ENCODE measurements at places on chromosomes 7 and 10.
A peak's percentile ranks its signal among the peaks of the same experiment; 100 is the strongest.

GRCh38 chr10:97169911-97170693, 15.7 kb downstream of the SLIT1 start:
- no peak for DNase-seq

- DNase-seq, result no peak
These were observed 8.4 kb downstream of the TCF7L2 start for GRCh38 chr10:112958275-112958995.

DNA sequence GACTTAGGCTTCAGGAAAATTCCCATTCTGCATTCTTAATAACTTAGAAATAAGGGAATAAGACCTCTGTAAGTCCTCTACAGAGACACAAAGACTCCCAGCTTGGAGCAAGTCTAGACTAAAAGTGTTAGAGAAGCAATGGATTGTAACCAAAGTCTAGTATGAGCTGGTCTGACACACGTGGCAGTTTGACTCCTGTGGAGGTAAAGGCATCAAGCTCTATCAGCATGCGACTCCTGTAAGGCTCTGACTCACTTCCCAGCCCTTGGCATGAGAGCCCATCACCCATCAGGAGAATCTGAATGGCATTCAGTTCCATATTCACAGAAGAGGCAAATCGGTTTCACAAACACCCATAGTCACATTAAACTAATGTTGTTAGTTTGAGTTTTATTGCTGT, 4.4 kb upstream of the VSTM4 start:
- DNase-seq, result no peak

DNA sequence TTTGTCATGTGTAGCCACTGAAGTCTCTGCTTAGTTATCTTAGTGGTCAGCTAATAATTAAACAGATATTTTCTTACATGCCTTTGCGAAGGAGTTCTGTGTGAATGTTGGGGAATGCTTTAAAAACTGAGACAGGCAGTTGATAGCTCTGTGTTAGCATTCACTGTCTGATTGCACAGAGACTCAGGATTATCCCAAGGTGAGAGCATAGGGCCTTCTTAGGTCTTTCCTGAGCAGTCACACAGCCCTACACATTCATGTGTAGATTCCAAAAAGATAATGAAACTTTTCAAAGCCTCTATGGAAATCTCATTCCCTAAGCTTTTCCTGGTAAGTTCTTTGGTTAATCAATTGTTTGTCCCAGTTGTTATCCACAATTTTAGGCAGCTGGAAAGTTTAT, 67.7 kb downstream of the CASD1 start:
- DNase-seq, result no peak

- no peak for DNase-seq
These were observed 61.7 kb upstream of the CDK13 start for GRCh38 chr7:39888171-39888853.

GRCh38 chr10:104324221-104324686, 14.0 kb downstream of the ITPRIP start:
- peak; percentile 69 for DNase-seq

DNA sequence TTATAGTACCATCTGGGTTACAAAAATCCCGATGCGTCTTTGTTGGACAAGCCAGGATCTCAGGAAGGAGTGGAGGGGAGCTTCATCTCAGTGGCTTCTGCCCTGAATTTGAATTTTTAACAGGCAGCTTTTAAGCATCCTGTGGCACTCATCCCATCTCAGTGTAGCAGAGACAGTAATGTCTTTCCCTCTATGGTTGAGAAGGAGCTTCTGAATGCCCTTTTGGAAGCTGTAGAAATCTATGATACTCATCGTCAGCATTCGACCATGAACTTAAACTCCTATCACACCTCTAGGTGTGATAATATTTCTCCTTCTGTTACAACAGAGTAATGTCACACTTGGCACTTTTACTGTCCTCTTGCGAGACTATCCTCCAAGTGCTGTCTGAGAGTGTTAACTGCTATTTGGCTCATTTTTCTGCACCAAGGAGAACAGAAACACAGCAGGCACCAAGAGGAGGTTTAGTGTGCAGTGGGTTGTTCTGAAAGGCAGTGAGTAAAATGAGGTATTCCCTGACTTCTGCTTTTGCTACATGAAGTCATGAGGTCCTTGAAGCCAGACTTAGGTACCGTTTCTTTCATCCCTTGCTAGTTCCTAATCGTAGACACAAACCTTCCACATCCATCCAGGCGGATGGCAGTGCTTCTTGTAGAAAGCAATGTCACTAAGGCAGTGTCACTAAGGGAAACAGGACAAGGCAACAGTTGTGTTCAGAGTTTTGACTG, 177.4 kb downstream of the CELF2 start:
- DNase-seq, result no peak

DNA sequence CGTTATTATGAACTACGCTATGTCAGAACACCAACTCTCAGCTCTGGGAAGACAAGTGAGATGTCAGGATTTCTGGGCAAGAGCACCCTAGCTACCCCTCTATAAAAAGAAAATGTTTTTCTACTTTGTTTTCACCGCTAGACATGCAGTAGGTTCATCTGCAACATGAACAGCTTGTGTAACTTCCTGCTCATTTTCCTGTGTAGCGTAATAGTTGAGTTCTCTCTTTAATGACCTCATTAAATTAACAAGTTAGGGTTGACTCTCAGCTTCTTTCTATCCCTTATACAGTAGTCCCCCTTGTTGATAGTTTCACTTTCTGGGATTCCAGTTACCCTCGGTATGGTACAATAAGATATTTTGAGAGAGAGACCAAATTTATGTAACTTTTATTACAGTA, 329.4 kb upstream of the ZNF32 start:
- DNase-seq, result no peak

- no peak for DNase-seq
These were observed 18.5 kb upstream of the SERPINE1 start for GRCh38 chr7:101108330-101108857.

DNA sequence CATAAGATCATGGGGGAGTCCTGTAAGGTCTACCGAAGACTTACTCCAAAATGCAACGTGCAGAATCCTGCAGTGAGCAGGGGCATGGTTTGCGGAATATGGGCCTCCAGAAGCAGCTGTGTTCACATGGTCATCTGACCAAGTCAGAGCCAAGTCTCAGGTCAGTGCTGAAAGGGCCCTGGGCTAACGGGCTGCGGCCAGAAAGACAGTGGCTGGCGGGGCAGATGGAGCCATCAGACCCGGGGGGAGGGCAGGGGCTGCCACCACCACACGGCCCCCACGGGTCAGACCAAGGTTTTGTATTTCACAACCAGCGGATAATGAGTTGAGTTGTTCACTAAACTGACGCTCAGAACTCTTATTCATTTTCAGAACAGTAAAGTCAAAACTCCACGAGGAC, 522.3 kb downstream of the PTPRN2 start:
- no peak for DNase-seq

DNA sequence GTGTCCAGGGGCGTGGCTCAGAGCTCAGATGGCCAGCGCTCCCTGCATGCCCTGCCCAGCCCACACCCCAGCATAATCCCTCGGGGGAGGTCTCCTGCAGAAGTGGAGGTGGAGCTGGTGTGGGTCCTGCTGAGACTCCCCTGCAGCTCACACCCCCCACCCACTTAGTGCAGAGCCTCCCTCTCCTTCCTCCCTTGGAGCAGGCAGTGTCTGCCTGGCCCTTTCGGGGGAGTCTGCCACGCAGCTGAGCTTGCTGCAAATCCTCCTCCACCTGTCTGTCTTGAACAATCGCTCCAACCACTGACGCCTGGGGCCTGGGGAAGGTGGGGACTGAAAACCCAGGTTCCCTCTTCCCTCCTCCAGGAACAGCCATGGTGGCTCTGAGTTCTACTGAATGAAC, 219.7 kb upstream of the PPP2R2D start:
- no peak for DNase-seq

- no peak for DNase-seq
These were observed 125.8 kb downstream of the RALA start for GRCh38 chr7:39749177-39749576.

- no peak for DNase-seq
These were observed 12.3 kb downstream of the THNSL1 start for GRCh38 chr10:25028711-25029110.

DNA sequence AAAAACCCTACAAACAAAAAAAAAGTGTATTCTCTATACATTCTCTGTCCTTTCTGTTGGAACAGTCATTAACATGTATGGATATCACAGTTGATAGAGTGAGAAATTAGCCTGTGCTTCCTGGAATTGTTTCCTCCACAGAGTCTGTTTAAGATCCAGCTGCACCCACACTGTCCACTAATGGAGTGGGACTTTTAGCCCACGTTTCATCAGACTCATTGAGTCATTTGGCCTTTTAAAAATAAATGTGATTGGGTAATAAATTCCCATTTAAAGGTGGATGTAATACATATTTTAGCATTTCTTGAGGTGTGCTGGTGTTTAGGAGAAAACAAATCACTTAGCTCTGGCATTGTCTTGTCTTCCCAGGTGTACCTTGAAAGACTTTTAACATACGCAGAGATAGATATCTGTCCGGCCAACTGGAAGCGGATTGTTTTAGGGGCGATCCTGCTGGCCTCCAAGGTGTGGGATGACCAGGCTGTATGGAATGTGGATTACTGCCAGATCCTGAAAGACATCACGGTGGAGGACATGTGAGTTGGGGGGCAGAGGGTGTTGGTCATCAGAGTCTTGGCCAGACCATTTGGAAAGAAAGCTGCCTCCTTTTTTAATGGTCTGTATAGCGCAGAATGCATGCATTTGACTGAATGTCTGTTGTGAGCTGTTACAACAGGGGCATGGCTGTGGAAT, 52.3 kb upstream of the GJD4 start:
- DNase-seq, result no peak

GRCh38 chr7:77791956-77792355, 6.3 kb downstream of the TMEM60 start:
- DNase-seq, result no peak

DNA sequence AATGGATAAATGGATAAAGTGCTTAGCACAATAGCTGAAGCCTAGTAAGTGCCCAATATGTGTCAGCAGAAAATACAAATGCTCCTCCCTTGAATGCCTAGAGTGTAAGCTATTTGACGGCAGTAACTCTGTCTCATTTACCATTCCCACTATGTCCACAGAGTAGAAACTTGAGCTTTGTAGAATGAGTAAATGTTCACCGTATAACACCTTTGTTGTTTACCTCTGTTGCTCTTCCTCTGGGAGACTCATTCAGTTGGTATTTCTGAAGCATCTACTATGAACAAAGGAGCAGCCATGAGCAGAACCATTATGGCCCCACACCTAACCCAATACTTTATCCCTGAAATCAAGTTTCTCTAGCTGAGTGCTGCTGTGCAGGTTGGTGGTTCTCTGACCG, 8.4 kb upstream of the SLC16A12 start:
- DNase-seq, result no peak

DNA sequence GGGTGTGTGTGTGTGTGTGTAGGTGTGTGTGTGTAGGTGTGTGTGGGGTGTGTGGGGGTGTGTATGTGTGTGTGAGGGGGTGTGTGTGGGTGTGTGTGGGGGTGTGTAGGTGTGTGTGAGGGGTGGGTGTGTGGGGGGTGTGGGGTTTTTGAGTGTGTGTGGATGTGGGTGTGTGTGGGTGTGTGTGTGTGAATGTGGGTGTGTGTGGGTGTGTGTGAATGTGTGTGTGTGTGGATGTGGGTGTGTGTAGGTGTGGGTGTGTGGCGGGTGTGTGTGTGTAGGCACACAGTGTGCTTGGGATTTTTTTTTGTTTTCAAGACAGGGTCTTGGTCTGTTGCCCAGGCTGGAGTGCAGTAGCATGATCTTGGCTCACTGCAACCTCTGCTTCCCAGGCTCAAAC, 36.8 kb upstream of the TCF7L2 start:
- DNase-seq, result no peak

DNA sequence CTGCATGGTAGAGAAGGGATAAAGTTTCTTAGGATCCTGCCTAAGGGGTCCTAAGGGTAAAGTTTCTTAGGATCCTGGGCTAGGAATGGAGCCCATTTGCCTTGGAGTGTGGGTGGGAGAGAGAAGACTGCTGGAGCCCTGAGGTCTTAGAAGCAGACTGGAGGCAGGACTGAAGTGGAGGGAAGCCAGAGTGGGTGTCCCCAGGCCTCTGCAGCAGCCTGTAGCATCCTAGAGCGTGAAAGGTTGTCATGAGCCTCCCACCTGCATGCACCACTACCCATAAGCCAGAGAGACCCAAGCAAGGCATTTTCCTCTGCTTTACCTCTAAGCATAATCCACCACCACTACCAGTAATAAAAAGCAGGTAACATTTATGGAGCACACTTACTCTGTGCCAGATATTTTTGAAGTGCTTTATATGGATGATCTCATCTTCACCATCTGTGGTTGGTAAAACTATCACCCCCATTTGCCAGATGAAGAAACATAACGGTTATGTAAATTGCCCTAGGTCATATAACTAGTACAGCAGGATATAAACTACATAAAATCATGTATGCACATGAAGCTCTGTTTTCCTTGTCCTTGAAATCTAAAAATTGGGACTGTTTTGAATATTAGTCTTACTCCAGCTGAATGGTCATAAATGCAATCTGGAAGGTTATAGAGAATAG, 103.5 kb upstream of the CCDC6 start:
- no peak for DNase-seq

DNA sequence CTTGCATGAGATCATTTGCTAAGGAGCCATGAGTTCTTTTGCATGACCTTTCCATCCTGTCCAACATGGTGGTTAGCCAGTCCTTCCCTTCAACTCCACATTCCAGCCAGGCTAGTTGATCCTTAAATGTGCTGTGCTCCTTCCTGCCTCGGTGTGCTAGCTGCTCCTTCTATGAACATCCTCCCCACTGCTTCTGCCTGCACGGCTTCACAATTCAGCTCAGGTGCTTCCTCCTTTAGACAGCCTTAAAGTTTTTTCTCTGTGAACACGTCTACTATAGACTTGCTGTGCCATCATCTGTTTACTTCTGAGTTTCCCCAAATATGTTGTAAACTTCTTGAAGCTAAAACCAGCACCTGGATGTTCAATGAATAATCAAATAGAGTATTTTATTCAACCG, 95.5 kb downstream of the OTUD1 start:
- DNase-seq, result no peak

GRCh38 chr10:21432266-21432665, 93.2 kb downstream of the SKIDA1 start:
- no peak for DNase-seq

DNA sequence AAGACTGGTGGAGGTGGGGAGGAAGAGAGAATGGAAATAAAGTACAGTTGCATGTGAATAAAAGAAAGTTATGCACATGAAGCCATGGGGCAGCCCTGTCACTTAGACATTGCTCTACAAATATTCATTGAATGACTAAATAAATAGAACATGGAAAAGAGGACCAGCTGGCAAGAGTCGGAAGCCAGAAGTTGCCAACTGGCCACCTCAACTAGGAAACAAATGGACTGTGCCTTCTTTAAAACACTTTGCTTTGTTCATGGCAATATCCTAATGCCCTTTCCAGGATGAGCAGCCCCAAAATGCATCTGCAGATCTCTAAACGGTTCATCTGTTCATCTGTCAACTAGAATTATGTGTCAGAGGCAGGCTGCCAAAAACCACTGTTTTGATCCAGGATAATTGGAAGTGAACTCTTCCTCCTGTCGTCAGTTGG, 157.3 kb downstream of the NOC3L start:
- DNase-seq, result no peak
